ENCODE measurements at places on chromosomes 3 and 15.

GRCh38 chr15:62453375-62453774 is 288.3 kb upstream of the C2CD4B start:
- DNase-seq, result no peak

- peak; percentile 74 for DNase-seq
These were observed 32.9 kb downstream of the GJD2 start for GRCh38 chr15:34721802-34722438.

GRCh38 chr15:85760049-85760448 is 34.7 kb downstream of the KLHL25 start:
- no peak for DNase-seq

DNA sequence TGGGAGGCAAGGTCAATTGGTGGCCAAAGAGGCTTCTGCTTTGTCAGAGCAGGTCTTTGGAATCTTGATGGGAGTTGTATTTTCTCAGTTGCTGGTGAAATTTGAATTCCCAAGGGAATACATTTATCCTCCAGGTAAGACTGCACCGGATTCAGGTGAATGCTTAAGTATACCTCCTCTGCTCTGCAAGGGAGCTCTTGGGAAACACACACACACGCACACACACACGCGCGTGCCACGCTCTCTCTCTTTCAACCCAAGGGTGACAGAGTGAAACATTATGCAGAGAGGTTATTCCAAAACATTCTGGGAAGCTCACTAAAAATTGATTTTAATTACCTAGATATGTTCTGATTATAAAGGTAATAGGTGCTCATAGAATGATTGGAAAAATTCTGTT is 33.7 kb downstream of the ST6GAL1 start:
- no peak for DNase-seq

- no peak for DNase-seq
These were observed 440.3 kb upstream of the DPH6 start for GRCh38 chr15:35986191-35986721.

Measured in fibroblast of skin of scalp (primary cell).